Activated T-helper 2 cell treated with anti-CD3 and anti-CD28 coated beads, Interferon-gamma antibody, Interleukin-2, Interleukin-4, amounts not matched to agents 10 μg/mL and 5 μg/mL and 100 μg/mL, durations not matched to agents 14 hours and 24 hours and 36 hours (primary cell): ENCODE measurements at places on chromosomes 7 and 10. TPM values are rescaled to one million over a fixed set of nuclear protein-coding genes. Genes with fewer than 3 reads are reported as not detected.

OPN4 gene
- total RNA-seq = not detected in 2 replicates

GRCh38 chr10:88288320-88289059 is 294.6 kb downstream of the RNLS start:
- DNase-seq = no peak

- no peak for DNase-seq
Measured at GRCh38 chr10:25263931-25264330, 89.1 kb downstream of the GPR158 start.

GRCh38 chr7:24597014-24597413 is 23.8 kb downstream of the PALS2 start:
- no peak for DNase-seq

DNA sequence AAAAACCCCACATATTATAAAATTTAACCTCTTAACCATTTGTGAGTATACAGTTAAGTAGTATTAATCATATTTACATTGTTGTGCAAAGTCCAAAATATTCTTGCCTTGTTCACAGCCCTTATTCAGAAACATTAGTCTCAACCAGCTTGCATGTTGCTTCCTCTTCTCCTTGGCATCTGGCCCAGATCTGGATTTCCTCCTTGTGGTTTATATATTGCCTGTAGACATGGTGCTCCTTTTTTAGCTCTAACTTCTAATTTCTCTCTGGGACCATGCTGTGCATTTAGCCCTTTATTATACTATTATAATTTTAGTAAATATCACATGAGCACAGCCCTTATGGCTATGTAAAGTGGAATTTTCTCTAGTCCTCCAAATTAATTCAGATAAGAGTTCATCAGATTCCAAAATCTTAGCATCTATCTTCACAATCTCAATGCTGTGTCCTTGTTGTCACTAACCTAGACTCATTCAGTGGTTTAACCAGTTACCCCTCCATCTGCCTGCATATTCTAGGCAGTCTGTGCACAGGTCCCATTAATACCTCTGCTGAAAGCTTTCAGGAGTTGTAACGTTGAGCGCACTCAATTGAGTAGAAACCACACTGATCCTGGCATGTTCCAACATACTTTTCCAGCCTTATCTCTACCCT is 7.9 kb downstream of the CPED1 start:
- no peak for DNase-seq

VSTM4 gene
- 0.53 and 0.57 TPM in 2 replicates for total RNA-seq

DNA sequence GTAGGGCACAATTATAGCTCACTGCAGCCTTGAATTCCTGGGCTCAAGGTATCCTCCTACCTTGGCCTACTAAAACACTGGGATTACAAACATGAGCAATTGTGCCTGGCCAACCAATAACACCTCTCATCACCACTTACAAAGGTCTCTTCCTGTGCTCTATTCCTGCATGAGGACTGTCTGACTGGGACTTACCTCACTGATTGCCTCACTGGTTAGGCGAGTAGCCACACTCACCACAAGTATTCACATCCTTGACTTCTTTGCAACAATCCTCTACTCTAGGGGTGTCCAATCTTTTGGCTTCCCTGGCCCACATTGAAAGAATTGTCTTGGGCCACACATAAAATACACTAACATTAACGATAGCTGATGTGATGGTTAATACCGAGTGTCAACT is 22.6 kb upstream of the PDIA4 start:
- no peak for DNase-seq

SPAG6 gene
- total RNA-seq = 0.14 and 0.62 TPM in 2 replicates

HMX3 gene
- total RNA-seq = not detected in 2 replicates

GRCh38 chr10:20202337-20202736 is 386.1 kb downstream of the PLXDC2 start:
- DNase-seq = no peak

DNA sequence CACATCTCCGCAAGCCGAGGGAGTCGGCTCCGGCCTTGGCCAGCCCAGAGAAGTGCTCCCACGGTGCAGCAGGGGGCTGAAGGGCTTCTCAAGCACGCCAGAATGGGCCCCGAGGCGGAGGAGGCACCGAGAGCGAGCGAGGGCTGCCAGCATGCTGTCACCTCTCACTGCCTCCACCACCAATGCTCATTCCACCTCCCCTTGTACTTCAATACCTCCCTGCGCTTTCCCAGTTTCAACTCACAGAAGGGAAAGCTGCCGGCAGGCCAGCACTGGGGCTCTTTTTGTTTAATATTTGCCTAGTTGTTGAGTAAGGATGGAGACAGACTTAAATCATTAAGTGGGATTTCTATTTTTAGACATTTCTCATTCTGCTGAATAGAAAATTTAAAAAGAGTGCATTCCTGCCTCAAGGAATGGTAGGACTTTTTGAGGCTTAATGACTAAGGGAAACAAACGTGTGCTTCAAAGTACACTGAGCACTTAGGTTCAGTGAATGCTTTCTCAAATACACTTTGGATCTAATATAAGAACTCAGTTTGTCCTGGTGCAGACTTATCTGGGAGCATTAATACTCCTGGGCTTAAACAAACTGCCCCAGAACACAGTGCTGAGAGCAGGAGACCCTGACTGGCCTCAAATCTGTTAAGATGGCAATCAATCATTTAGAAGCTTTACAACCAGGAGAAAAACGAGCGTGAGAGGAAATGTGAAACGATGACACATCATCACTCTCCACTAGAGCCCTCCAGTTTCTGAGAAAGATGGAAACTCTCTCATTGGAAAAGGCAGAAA is 131.2 kb downstream of the RALA start:
- no peak for DNase-seq

- DNase-seq = no peak
Measured at GRCh38 chr7:133702960-133703359, 424.2 kb upstream of the LRGUK start.

DNA sequence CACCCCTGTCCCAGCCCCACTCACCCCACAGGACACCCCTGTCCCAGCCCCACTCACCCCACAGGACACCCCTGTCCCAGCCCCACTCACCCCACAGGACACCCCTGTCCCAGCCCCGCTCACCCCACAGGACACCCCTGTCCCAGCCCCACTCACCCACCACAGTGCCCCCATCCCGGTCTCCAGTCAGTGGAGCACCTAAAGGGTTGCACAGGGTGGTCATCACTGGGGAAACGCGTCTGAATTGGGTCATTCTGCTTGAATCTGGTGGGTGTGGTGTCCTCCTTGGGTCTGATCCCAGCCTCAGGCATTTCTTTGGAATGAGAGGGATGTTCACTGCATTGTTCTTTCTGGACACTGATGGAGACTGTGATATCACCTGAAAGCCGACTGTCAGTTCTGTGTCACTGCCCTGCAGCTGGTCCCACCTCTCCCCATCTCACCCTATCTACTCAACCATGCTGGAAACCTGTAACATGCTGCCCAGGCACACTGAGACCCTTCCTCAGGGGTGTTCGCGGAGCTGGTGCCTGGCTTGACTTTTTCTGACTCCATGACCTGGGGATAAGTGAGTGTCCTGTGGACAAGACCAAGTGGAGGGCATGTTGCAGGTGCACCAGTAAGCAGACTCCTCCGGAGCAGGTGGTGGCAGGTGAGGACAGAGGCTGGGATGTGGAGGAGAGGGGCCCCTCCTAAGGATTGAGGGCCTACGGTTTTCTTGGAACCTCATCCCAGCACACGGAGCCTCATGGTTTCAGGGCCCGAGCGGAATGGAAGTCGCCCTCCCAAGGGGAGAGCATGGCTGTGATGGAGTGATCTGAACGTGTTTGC is 262.5 kb upstream of the PPP2R2D start:
- DNase-seq = no peak

KIF11 gene
- total RNA-seq = 41.4 and 44.9 TPM in 2 replicates

DNA sequence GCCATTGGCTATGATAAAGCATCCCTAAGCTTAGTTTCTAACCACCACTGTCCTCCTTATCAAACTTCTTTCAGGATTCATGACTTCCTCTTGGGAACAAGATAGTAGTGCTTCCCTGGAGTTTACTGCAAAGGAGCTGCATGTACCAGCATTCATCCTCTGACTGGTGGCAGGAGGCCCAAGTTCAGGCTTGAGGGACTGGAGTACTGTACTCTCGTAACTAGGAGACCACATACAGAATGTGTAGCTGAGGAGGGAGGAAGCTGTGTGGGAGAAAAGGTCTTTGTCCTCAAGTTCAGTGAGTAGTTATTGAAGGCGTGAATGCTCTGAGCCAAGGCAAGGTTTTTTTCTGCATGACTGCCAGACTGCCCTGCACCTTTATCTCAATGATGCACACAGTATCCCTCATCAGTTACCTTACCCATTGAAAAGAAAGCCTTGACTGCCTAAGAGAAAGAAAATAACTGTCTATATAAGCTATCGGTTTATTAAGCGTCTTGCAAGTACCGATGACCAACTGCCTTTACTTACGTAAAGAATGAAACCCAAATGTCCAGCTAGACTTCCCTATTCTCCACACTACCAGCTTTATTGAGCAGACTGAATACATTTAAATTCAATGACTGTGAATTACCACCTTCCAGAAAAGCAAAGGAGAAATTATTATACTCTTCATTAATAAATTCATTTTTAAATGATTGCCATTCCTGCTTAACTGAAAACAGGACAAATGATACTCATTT is 12.8 kb downstream of the SCRN1 start:
- no peak for DNase-seq

DNA sequence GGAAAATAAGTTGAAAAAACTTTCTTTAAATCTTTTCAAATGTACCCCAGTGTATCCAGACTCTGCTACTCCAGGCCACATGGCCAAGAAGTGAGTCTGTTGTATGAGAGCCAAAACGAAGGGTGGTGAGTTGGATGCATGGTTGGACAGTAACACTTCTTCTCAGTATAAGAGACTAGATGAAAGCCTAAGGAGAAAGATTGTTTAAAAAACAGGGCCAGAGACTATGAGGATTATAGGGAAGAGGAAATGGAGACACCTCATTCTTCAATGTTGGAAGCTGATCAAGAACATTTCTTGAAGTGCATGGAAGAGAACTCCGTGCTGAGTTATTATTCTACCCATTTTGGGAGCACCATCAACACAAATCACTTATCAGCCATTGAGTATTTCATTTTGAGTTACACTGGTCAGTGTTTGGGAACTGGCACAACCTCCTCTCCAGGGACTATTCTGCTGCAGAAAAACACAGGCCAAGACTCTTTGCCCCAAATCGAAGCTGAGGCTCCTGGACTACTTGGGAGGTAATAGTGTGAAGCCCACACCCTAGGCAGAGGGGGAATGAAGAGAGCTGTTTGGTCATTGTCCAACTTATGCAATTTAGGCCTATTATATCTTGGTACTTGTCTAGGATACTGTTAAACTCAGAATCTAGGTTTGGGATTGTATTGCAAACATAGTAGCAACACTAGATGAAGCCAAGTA is 123.0 kb upstream of the SEC61G start:
- DNase-seq = no peak

PLEKHS1 gene
- total RNA-seq = not detected in 2 replicates

GRCh38 chr10:52979295-52979990 is 206.9 kb upstream of the MBL2 start:
- DNase-seq = no peak

DNA sequence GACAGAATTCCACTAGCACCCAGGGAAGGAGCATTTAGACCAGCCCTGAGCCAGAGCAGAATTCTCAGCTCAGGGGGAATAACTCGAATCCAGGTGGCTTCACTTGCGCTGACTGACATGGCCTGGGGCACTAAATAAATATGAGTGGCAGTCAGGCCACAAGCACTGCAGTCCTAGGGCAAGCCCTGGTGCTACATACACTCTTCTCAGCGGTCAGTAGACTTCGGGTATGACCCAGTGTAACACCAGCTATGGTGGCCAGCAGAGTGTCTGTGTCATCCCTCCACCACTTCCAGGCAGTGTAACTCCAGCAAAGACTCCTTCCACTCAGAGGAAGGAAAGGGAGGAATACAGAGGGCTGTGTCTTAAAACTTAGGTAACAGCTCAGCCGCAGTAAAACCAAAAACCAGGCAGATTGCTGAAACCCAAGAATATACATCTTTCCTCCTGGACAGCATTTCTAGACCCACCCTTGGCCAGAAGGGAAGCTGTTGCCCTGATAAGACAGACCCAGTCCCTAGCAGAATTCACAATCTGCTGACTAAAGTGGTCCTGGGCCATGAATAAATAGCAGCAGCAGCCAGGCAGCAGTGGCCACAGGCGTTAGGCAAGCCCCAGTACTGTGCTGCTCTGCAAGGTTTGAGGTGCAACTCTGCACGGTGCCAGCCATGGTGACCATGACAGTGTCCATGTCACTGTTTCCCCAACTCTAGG is 77.0 kb downstream of the SNX13 start:
- no peak for DNase-seq

- DNase-seq = no peak
Measured at GRCh38 chr10:120987359-120987758, 136.2 kb downstream of the WDR11 start.

DNA sequence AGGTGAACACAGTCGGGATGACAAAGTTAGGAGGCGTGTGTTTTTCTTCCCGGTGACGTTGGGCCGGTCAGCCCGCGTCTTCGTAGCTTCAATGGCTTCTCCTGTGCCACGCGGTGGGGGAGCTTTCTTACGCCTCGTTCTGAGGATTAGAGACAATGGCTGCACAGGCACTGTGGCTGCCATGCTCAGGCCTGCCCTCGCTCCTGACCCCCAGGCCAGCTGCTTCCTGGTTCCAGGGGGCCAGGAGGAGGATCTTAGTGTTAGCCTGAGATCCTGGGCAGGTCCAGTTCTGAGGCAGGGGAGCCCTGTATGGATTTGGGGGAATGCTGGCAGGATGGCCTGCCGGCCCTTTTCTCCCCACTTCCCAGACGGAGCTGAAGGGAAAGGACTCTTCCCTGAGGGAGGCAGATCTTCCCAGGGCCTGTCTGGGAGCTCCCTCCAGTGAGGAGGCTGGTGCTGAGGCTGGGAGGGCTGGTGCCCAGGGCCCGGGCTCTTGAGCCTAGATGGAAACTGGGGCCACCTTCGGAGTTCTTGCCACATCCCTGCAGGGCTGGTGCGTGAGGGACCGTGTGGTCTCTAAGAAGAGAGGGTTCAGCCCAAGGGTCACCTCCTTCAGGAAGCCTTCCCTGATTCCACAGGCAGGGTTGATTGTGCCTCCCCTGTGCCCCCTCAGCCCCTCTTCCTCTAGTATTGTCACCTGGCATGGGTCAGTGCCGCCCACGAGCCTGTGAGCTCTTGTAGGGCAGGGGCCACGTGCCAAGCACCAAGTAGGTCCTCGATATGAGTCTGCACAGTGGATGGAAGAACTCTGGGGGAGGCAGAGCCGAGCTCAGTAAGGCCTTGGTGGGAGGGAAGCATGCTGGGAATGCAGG is 101.4 kb downstream of the GRK5 start:
- no peak for DNase-seq

GIMAP7 gene
- 22.6 and 24.1 TPM in 2 replicates for total RNA-seq
